ENCODE measurements at places on chromosomes 16 and 17.

- DNase-seq = no peak
Measured at GRCh38 chr17:27430383-27430840, 25.8 kb upstream of the KSR1 start.

DNA sequence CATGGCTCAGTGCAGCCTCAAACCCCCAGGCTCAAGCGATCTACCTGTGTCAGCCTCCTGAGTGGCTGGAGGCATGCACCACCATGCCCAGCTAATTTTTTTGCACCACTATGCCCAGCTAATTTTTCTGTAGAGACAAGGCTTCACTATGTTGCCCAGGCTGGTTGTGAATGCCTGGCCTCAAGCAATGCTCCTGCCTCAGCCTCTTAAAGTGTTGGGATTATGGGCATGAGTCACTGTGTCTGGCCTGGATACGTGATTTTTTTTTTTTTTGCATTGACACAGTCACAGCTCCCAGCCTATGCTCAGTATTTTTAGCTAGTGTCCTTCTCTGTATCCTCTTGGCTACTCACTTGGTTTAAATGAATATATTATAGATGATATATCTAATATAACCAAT, 377.0 kb upstream of the TNRC6C start:
- no peak for DNase-seq

DNA sequence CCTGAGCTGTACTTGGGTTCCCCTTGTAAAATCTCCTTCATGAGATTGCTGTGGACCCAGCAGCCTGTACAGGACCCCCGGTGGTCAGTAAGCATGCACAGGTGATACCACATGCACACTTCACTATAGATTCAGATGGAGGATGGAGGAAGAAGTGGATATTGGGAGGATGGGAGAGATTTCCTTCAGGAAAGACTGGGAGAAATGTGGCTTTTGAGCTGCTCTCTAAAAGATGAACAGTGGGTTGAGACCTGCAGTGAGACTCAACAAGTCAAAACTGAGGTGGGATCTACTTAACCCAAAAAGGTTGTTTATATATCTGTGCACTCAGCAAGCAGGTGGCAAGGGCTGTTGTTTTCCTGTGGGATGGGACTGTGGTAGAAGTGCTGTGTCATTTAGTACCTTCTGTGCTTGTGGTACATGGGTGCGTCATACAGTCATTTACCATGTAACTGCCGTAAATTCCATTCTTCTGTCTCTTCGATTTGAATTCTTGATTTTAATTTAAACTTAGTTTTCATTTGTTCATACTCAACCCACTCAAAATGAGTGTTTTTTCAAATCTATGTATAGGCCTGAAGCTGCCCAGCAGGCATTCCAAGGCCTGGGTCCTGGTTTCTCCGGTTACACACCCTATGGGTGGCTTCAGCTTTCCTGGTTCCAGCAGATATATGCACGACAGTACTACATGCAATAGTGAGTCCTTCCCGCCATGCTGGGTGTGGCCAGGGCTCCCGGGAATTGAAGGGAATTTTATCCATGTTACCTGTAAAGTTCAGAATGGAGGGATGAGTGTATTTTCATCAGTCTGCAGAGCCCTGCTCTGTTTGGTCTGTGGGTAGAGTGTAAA, 6.9 kb downstream of the HERPUD1 start:
- DNase-seq = peak; percentile 34

- DNase-seq = no peak
Measured at GRCh38 chr16:68423771-68424170, 24.5 kb downstream of the SMPD3 start.

GRCh38 chr17:18318117-18318516, 3.0 kb downstream of the SMCR8 start:
- no peak for DNase-seq

DNA sequence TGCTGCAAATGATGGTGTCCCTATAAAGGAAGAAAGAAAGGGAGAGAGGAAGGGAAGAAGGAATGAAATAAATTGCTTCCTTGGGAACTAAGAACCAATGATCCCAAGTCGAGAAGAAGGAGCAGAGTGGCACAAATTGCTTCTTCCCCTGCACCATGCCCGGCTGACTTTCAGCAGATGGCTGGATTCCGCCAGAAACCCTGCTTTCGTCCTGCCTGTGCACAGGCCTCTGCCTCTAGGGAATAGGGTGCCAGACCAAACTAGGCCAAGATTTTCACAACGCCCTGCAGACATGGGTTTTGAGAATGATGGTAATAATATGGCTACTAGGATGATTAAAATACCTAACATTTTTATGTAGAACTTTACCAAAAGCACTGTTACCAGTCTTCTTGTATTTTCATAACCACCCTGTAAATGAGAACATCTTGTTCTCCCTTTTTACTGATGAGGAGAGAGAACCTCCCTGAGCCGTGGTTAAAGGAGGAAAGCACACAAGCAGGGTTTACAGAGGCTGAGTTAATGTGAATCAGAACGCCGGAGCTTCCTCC, 122.1 kb upstream of the HSBP1 start:
- no peak for DNase-seq

- no peak for DNase-seq
Measured at GRCh38 chr17:3026856-3027751, 36.3 kb downstream of the OR1D5 start.

DNA sequence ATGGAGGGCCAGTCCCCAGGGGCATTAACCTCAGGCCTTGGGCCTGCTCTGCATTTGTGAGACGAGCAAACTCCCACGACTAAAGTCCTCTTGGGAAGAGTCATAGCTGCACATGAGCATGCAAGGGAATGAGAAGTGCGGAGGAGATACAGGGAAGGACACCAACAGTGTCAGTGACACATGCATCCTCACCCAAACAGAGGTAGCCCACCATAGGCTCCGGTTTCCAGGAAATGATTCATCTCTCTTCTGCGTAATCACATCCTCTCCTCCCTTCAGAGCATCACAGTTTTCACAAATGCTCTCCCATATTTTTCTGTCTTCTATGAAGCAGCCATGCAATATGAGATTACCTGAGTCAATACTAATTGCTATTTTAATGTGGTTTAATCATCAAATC, 725.7 kb upstream of the GOT2 start:
- no peak for DNase-seq

DNA sequence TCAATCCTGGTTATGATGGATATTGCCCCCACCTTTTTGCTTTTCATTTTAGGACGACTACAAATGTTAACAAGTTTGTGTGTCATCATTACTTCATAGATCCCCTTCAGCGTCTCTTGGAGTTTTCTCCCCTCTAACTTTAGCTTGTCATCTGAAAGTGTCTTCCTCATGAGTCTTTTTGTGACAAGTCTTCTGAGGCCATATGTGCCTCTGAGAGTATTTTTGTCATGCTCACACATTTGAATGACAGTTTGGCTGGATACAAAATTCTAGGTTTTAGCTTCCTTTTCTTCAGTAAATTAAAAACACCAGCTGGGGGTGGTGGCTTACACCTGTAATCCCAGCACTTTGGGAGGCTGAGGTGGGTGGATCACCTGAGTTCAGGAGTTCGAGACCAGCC, 203.8 kb upstream of the CHMP6 start:
- no peak for DNase-seq

- no peak for DNase-seq
Measured at GRCh38 chr17:20085283-20085845, 76.2 kb downstream of the SPECC1 start.

DNA sequence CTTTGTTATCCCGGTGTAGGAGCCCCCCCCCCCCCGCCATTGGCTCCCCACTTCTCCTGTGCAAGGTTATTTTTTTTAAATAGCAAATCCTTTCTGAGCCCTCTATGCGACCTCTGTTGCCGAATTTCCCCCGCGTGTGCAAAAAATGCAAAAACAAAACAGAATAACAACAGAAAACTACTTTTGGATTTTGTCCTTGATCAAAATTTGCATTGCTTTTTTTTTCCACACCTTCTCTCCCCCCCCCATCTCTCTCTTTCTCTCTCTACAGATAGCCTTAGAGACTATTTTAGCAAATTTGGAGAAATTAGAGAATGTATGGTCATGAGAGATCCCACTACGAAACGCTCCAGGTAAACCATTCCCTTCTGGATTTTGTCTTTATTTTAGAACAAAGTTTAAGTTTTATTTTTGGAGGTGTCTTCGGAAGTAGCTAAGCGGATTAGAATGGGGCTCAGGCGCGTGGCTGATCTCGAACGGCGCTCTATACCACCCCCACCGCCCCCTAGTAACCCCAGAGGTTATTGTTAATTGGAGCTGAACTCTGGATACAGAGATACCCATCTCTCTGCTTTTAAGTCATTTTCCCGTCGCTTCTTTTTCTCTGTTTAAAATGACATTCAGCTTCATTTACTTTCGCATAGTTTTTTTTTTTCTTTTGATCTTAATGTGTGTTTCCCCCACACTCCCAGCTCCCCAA, 1.0 kb downstream of the MSI2 start:
- peak; percentile 37 for DNase-seq

GRCh38 chr16:5054876-5055865, 10.6 kb downstream of the C16orf89 start:
- DNase-seq = no peak

DNA sequence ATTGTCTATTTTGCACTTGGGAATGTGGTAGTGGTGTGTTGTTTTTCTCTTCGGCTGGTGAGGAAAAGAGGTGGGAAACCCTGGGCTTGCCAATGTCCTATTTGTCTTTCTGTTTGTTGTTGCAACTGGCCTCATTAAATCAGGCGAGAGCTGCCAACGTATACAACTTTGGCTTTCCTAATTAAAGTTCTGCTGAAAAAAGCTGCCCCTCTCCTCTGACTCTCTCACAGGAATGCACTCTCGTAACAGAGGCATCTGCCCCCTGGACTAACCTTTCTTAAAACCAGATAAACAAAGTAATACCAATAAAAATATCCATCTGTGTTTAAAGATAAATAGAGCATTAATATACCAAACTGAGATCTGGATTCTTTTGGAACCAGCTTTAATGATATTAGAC, 7.8 kb downstream of the CDRT15 start:
- no peak for DNase-seq

DNA sequence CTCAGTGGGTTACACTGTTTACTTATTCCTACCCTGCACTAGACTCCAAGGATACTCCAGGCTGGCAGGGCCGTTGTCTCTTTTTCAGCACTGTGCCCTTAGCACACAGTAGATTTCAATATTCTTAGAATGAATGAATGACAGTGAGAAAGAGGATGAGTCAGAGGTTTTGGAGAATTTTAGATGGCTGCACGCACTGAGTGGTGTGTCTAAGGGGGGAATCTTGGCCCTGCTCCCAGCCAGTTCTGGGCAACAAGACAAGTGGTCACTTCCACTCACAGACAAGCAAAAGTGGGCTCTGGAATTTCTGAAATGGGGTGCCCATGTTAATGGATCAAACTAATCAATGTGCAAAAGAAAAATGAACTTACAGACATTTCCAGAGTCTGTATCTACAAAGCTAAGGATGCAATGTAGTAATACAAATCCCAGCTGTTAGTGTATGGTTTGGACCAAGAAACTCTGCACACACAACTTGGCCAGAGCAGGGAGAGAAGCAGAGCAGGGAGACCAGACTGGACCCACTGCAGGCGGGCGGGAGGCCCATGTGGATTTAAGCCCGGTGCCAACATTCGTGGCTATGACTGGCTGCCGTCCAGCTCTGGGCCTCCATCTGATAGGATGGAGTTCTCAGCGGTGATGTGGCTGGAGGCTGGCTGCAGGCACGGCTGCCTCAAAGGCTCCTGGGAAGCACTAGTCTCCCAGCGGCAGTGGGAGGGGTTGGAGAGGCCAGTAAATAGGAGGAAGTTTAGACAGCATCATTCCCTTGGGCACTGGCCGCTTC, 95.6 kb upstream of the CDYL2 start:
- DNase-seq = no peak

GRCh38 chr16:73058616-73059409, 10.9 kb upstream of the ZFHX3 start:
- peak; percentile 21 for DNase-seq

DNA sequence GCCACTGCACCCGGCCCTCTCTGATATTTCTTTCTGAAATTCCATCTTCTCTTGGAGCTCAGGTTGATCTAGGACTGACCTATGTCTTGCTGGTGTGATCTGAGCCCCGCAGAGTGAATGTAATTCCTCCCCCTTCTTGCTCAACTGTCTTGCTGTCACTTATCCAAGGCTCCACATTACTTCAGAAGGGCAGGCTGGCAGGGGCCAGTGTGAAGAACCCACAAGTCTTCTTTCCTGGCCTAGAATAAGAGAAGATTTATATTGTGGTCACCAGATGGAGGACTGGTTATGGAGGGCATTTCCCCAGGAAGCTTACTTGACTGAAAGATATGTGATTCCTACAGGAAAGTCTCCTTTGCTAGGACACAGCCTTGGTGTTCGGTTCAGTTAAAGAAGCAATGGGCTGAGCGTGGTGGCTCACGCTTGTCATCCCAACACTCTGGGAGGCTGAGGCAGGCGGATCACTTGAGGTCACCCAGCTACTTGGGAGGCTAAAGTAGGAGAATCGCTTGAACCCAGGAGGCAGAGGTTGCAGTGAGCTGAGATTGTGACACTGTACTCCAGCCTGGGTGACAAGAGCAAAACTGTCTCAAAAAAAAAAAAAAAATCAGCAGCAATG, 13.4 kb downstream of the ITGAL start:
- DNase-seq = no peak

DNA sequence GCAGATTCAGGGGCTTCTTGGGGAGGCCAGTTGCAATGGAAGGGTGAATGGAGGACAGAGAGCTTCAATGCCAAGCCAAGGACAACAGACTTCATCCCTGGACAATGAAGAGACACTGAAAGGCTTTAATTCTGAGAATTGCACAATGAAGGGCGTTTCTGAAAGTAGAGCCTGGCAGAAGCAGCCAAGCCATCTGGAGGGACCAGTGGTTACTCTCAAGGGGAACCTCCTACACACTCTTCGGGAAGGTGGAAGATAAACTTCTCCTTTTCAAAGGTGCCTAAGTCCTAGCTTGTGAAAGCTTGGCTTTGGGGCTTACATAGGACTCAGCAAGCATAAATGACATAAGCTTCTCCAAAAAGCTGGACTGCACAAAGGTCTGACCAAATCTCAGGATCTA, 6.2 kb upstream of the CES1 start:
- no peak for DNase-seq
